ENCODE measurements at places on chromosomes 1 and 21.

GRCh38 chr21:31772674-31773555 is 41.0 kb upstream of the SCAF4 start:
- DNase-seq = peak; percentile 66

- no peak for DNase-seq
Measured at GRCh38 chr1:190679983-190680382, 202.3 kb upstream of the BRINP3 start.

- DNase-seq = no peak
Measured at GRCh38 chr1:107523061-107523460, 382.2 kb downstream of the NTNG1 start.

- DNase-seq = no peak
Measured at GRCh38 chr1:65233782-65234181, 75.6 kb upstream of the DNAJC6 start.

GRCh38 chr1:26307363-26307781 is 936 bp upstream of the UBXN11 start:
- DNase-seq = no peak

DNA sequence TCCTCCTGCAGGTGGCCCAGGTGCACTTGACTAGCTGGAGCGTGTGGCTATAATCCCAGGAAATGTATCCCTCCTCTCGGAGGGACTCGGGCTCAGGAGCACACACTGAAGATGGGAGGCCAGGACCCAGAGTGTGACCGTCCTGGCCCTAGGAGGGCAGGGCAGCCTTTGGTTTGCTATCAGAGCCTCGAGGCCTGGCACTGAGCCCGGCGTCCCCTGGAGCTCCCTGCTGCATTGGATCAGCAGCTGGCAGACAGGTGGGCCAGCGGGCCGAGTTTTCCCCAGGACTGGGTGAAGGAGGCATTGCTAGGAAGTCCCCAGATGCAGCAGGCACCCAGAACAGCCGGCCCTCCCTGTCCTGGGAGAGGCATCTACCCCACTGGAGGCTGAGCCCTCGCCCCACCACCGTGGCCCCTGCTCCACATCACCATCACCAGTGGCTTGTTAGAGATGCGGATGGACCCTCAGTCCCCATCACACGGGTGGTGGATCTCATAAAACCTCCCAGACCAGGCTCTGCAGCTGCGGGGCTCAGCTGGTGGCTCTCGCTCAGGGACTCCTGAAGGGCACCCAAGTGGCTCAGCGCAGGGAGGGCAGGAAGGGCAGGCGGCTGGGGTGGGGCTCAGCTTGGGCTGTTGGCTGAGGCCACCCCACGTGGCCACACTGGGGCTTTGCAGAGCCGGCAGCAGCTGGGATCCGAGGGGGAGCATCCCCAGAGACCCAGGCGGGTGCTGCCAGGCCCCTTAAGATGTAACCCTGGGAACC is 32.7 kb upstream of the POFUT2 start:
- DNase-seq = no peak

- no peak for DNase-seq
Measured at GRCh38 chr1:58946390-58946789, 162.5 kb upstream of the JUN start.

GRCh38 chr1:227813962-227814361 is 1.5 kb upstream of the PRSS38 start:
- no peak for DNase-seq

GRCh38 chr21:46062471-46063211 is 35.3 kb upstream of the COL6A2 start:
- no peak for DNase-seq

- peak; percentile 45 for DNase-seq
Measured at GRCh38 chr1:221712198-221712684, 29.6 kb downstream of the DUSP10 start.

DNA sequence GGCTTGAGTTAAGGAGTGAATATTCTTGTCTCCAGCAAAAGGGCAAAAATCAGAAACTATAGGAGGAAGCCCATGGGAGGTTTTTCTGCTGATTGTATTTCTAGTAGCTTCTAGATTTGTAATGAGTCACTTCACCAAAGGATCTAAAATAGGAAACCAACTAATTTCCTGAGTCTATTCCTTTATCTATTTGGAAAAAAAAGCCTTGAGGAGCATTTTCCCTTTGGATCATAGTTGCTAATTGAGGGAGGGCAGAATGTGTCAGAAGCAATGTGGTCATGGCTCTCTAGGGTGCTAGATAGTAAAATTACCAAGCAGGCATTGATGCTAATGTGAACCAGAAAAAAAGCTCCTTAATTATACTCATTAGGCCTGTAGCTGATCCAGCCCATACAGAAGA is at the start of gene OR10R2:
TSS of gene OR10R2 (plus strand) at position 301 of the 400 bp plus-strand sequence. CDS start 106 bp downstream, outside the sequence.
- DNase-seq = no peak

DNA sequence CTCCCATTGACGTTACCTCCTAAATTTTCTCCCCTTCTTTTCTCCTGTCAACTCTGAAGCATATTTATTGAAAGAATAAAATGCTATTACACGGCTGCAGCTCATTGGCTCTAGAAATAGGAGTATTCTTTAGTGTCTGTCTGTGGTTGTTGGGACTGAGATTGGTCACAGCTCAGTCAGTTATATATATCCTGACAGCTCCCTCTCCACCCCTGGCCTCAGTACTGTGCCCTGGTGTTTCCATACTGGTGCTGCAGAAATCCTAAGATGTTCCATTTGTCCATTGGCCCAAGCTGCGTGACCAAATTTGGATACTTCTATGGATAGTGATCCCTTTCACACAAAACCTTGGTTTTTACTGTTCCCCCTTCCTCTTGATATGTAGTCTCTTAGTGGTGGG is 67.3 kb downstream of the RALGPS2 start:
- DNase-seq = no peak

GRCh38 chr21:17915976-17916375 is 96.8 kb upstream of the C21orf91 start:
- no peak for DNase-seq

- no peak for DNase-seq
Measured at GRCh38 chr21:32197896-32198295, 81.0 kb downstream of the MIS18A start.

- DNase-seq = no peak
Measured at GRCh38 chr1:243964915-243965314, 86.2 kb upstream of the ZBTB18 start.

- DNase-seq = no peak
Measured at GRCh38 chr1:7493711-7494454, 277.2 kb upstream of the VAMP3 start.

- DNase-seq = no peak
Measured at GRCh38 chr1:156368889-156369684, at the start of gene RHBG. RHBG (plus strand) TSS chr1:156369211; CDS start chr1:156369250, 39 bp downstream.

DNA sequence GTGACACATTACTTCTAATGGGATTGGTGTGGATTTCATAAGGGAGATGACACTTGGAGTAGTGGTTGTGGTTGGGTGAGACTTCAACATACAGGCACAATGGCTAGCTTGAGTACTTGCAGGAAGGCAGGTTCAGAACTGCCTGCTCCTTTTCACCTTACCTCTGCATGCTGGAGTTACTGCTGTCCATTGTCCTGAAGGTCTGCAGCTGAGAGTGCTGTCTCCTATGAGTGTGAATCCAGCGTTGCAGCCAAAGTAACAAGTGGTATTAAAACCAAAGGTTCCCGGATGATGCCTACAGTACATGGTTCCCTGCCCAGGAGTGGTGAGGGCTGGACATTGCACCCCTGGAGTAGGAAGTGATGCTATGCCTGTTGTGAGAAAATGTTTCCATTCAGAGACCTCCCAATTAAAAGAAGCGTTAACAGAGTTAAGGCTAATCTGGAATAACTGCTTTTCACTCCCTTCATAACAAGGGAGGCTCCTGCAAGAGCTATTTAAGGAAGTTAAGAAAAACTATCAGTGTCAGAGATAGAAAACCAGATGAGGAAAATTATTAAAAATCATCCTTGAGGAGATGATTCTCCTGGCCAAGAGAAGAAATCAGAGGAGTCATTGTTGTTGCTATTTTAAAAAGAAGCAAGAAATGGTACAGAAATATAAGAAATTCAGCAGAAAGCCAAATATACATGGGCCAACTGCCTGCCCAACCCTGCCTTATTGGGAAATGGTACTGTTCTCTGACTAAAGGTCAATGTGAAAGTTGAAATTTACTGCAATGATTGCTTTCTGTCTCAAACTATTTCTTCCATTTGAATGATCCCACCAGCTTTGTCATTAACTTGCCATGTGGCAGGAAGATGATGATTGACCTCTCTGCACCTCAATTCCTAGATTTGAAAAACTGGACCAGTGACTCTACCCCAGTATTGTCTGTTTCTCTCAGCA is 9.8 kb upstream of the F5 start:
- no peak for DNase-seq

DNA sequence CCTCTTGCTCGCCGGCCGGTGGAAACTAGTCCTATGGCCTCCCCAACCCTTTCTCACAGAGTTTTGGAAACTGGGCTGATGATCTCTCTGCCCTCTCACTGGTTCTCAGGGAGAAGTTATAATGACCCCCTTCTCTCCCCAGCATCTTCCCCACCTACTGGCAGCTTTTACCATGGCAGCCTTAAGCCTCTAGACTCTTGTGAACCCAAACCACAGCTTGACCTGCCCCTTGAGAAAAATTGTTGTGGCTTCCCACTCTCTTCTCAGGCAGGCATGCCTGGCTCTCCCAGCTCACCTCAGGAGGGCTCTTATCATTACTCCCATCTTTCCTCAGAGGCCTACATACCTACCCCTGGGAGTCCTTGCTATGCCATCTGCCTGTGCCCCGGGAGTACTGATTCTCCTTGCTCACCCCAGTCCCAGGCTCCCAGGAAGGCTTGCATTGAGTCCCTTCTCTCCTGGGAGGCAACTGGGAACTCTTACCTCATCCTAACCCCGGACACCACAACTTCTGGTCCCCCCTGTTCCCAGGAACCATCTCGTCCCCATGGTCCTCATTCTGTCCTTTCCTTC is 1.6 kb downstream of the NSUN4 start:
- peak; percentile 65 for DNase-seq

DNA sequence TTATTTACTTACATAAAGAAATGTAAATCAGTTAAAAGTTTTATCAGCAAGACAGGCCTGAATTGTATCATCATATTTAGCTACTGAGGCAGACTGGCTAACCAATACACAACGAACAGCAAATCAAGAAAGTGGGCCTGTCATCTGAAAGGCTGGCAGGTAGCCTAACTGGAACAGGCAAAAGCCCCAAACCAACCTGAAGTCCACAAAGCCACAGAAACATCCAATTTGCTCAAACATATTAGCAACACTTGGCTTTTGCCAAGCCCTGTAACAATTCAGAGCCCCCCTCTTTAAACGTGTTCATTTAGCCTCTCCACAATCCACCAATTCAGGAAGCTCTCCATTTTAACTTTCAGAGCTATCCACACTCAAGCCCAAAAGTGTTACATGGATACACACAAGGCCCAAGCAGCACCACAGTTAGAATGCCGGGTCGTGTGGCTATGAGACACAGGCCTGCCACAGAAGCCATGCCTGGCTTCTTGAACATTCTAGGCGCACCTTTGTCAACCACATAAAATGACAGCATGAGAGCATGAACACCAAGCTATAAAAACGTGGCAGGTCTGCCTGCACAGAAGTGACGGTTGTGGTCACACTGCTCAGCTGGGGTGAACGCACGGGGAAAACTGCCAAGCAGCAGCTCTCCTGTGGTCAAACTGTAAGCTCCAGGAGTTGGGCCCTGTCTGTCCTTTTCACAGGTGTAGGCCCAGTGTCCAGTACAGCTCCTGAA is 49.3 kb downstream of the CD34 start:
- no peak for DNase-seq

- no peak for DNase-seq
Measured at GRCh38 chr1:29836651-29837646, 600.6 kb downstream of the PTPRU start.

- peak; percentile 68 for DNase-seq
Measured at GRCh38 chr21:42833439-42833815, 45.9 kb downstream of the WDR4 start.

DNA sequence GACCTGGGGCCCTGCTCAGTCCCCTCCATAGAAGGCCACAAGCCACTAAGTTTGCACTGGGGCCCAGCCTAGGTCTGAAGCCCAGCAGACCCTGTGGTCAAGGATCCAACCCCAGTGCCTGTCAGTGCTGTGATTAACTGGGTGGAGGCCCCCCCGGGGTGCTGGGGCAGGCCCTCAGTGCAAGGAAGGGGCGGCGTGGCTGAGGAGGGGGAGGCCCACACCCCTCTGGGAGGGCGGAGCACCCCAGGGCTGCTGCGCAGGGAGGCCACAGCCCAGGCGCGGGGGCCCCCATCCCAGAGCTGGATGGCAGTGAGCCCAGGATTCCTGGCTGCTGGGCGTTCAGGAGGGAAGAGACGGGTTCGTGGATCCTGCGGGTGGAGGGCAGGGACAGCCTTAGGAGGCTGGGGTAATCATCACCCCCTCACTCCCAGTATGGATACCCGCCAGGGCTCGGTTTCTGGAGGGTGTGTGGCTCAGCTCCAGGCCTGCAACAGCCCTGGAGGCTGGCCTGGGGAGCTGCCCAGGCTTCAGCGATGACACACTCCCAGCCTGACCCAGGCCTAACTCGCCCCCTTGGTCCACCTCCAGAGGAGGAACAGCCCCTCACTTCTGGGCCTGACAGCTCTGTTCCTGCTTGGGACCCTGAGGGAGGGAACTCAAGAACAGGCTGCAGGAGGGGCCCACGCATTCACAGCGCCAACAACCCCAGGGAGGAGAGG is 890 bp downstream of the GJC2 start:
- DNase-seq = no peak

GRCh38 chr1:99503276-99503747 is 142.6 kb upstream of the PALMD start:
- DNase-seq = no peak

GRCh38 chr1:22666412-22666811 is 13.4 kb downstream of the C1QB start:
- no peak for DNase-seq

GRCh38 chr1:167950569-167950968 is 13.7 kb upstream of the MPC2 start:
- DNase-seq = no peak

DNA sequence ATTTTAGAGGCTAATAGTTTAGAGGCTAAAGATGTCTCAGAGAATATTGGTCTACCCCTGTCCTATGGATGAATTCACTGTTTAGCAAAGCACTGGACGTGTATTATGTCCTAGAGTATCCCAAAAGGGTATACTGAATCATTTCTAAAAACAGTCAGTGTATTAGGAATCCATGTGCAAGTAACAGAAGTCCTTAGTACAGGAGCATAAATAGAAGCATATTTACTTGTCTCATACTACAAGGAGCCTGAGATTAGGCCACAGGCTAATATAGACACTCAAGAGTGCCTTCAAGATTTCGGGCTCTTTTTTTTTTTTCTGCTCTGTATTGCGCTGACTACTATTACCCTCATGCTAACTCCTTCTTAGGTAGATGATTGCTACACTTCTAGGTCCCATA is 518.9 kb downstream of the USP25 start:
- DNase-seq = no peak
